ENCODE measurements at places on chromosomes 3 and 15. TPM values are rescaled to one million over a fixed set of nuclear protein-coding genes. Genes with fewer than 3 reads are reported as not detected.

MUC4 gene
- total RNA-seq, result not detected

ZNF639 gene
- total RNA-seq, result 37.2 TPM

FGF7 gene
- not detected for total RNA-seq

GBE1 gene
- total RNA-seq, result 17.6 TPM

PHLDB2 gene
- 86.2 TPM for total RNA-seq

ROBO2 gene
- 35.0 TPM for total RNA-seq

UROC1 gene
- total RNA-seq, result not detected

CELSR3 gene
- 1.1 TPM for total RNA-seq

SAXO2 gene
- total RNA-seq, result 1.5 TPM

GANC gene
- 48.0 TPM for total RNA-seq

MRPL46 gene
- total RNA-seq, result 26.4 TPM

All from melanocyte of skin (primary cell).